ENCODE measurements at places on chromosomes 5 and 9.

DNA sequence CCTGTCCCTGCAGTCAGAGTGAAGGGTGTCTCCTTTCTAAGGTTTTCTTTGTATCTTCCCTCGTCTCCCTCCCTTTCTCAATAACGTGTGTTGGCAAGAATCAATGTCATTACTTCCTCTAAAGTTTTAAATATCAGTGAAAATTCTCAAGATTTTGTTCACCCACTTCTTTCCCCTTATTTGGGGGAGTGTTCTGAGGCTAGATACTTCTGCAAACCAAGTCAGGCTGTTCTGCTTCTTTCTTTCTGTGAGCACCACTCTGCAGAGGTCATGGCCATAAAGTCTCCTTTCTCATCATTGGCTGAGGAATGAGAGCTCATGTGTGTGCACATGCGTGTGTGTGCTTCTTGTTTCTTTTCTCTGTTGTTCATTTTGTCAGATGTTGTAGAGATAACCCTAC, 26.6 kb upstream of the SPATA31C2 start:
- DNase-seq = no peak

GRCh38 chr5:164345173-164345849, 839.9 kb downstream of the MAT2B start:
- peak; percentile 49 for DNase-seq

GRCh38 chr9:34385561-34386230, 9.0 kb upstream of the MYORG start:
- DNase-seq = no peak

DNA sequence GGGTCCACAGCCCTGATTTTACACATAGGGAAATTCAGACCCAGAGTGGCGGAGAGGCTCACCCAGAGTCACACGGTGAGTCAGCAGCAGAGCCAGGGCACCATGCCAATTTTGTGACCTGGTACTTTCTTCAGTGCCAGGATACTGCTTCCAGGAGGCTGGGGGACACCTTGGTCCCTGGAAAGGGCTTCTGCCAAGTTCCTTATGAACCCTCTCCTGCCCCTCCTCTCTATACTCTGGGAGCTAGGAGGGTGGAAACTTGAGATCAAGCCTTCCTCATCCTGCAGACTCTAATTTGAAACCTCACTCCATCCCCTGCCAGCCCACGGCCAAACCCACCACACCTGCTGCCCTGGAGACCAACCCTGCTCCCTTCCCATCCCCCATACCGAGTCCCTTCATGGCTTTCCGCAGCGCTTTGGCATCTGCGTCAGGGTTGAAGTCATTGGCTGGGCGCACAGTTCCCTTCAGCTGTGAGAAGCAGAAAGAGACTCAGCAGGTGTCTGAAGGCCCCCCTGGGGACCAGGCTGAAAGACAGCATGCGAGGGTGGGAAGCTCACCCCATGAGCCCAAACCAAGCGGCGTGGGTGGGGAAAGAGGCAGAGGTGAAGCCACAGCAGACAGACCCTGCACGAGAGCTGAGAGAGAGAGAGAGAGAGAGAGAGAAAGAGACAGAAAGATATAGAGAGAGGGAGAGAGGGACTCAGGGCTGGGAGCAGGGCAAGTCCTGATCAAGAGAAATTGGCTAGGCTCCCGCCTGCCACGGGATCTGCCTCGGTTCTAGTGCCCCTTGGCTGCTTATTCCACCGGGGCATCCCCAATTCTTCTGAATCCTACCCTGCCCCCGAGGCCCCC, 33.5 kb downstream of the ANXA6 start:
- DNase-seq = peak; percentile 50

GRCh38 chr5:65483546-65484346, 2.0 kb upstream of the ADAMTS6 start:
- no peak for DNase-seq

- no peak for DNase-seq
Observed at GRCh38 chr5:163459462-163459818, 462 bp downstream of the NUDCD2 start.

DNA sequence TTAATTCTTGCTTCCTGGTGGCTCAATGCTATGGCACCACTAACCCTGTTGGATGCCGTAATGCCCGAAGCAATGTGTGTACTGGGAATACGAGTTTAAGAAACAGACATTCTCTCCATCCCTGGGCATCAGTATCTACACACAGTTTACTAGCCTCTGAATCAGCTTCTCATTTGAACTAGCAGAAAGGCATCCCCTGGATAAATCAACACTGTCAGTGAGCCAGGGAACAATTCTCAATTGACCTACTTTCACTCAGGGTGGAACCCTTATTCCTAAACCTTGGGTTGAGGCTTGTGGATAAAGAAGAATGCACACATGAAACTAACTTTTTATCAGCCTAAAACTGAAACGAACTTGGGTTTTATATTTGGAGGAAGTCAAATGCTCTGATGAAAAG, 331.0 kb downstream of the GADD45G start:
- no peak for DNase-seq

DNA sequence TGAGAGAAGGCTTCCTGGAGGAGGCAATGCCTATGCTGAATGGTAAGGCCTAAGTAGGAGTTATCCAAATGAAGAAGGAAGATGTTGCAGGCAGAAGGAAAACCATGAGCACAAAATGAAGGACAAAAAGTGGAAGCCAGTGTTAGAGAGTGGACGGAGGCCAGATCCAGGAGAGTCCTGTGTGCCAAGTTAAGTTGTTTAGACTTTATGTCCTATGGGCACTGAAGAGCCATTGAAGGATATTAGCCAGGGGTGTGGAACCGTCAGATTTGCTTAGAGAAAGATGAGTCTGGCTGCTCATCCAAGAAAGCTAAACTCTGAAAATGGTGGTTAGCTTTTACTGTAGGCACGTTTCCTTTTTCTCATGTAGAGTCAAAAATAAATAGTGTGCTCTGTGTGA, 254.7 kb downstream of the ADAMTSL1 start:
- no peak for DNase-seq

GRCh38 chr5:7415123-7415522, 19.2 kb downstream of the ADCY2 start:
- DNase-seq = no peak

DNA sequence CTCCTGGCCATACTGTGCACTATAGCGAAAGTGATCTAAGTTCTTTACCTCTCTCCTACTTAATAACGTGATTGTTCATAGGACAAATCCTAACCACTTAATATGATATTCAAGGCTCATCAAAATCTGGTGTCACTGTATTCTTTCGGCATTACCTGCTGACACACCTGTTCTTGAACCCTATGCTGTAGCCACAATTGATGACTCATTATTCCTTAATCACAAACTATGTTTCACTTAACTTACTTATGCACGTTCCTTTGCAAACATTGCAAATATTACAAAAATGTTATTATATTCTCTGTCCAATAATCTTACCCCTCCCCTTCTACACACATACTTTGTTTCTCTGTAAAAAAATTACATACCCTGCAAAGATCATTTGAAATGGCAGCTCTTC, 158.1 kb upstream of the ADRA1B start:
- no peak for DNase-seq

DNA sequence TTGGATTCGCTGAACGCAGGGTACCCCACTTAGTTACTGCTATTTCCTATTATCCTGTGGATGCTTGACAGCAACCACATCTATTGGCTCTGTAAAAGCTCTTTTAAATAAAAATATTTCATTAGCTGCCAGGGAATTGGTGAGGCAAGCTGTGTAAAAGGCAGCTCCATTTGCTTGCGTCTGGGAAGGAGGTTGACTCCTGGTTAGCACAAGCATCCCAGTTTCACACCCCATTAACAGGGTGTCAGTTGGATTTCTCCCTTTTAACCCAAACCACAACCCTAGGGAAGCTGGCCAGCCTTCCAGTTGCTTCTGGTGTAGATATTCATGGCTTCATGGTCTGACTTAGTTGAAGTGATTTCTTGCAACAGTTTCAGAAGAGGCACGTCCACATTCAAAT, 151.0 kb downstream of the GPBP1 start:
- DNase-seq = peak; percentile 68

DNA sequence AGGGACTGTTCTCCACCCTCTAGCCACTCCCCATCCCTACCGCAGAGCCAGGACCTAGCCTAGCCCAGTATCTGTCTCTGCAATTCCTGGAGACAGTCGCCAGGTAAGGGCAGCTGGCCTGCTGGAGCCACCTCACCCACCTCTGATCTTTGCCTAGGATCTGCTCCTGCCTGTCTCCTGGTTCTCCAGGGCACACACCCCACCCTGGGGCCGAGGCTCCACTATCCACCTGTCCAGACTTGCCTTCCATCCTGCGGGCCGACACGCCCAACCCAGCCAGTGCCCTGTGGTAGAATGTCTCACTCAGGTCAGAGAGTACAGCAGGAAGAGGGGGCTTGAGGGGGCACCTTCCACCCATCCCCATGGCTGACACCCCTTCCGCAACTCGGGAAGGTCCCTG, 15.7 kb upstream of the AQP7 start:
- DNase-seq = no peak

DNA sequence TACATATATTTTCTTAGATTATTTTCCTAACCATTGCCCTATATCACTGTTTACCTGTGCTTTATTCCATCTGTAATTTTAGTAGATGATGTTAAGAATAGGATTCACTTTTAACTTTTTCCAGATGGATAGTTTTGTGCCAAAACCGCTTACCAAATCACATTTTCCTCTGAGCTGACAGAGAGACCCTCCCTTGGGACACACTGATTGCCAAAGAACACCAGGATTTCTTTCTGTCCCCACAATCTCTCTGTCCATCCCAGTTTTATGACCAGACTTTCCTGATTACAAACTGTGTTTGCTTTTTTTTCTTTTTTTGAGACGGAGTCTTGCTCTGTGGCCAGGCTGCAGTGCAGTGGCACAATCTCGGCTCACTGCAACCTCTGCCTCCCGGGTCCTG, 81.3 kb upstream of the SPATA31C2 start:
- DNase-seq = no peak

GRCh38 chr5:131084436-131084835, 80.6 kb downstream of the HINT1 start:
- no peak for DNase-seq

GRCh38 chr5:103927739-103928138, 365.1 kb upstream of the NUDT12 start:
- DNase-seq = no peak

DNA sequence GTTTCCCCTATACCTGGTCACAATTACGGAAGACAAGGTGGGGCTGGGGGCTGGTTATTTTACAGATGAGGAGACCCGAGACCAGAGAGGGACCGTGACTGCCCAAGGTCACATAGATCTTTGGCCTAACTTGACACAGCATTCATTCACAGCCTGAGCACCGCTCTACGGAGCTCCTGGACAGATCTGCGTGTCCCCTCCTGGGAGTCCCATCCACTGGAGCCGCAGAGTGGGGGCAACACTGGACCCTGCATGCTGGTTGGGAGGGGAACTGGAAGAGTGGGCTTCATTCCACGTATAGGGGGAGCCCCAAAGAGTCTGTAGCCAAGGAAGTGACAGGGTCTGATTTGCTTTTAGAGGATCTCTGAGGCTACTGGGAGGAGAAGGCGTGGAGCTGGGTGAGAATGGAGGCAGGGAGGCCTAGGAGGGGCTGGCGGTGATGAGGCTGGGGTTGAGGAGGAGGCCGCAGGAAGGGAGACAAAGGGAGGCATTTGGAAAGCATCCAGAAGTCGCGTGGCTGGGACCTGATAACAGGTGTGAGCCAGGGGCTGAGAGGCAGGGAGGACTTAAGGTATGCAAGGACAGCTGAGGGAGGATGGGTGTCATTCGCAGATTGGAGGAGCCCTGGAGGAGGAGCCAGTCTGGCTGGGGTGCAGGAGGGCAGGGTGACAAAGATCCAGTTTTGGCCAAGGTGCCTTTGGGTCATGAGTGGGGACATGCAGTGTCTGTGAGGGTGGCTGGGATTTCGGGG, 64.3 kb upstream of the IER5L start:
- no peak for DNase-seq

- no peak for DNase-seq
Observed at GRCh38 chr9:123073991-123074422, 40.5 kb downstream of the GPR21 start.

Data from left hindlimb (tissue), 1 donor.